ENCODE measurements at places on chromosomes 6 and 20.

DNA sequence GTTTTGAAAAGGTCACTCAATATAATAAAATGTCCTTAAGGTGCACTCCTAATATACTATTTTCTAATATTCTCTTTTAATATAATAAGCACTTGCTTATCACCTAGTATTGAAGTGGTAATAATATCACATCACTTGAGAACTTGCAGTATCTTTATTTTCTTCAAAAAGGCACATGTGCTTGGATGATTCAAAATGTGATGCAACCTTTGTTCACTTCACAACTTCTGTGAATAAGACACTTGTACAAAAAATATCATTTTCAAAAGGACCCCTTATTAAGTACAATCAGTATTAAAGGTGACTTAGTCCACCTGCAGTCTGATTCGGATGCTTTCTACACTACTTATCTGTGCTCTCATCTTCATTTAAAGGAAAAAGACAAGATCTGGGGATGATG is 3.4 kb downstream of the PRELID3B start:
- no peak for DNase-seq

- DNase-seq = no peak
Observed at GRCh38 chr6:125869427-125869826, 78.7 kb downstream of the NCOA7 start.

DNA sequence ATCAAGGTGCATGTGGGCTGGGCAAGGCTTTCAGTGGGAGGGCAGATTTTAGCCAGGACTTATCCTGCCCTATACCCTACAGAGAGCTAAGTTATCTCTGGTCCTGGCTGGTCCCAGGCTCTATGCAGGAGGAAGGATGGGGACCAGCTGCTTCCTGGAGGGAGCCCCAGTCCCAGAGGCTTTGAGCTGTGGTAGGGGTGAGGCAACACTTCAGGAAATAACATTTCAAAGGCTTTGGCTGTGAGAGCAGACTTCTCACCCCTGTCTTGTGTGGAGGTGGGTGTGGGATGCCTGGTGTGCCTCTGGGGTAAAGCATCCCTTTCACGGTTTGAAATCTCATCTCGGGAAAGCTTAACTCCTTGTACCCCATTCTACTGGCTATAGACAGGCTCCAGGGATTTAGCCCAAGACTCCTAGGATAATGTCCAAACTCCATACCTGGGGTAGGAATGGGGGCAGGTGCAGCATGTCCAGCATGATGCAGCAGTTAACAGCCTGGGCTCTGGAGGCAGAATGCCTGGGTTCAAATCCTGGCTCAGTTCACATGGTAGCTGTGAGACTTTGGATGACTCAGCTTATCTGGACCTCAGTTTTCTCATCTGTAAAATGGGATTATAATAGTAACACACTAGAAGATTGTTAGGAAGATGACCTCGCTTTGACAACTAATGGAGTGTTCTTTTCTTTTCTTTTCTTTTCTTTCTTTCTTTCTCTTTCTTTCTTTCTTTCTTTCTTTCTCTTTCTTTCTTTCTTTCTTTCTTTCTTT is 27.5 kb upstream of the SIRPA start:
- no peak for DNase-seq

GRCh38 chr20:24370911-24371695 is 98.3 kb upstream of the SYNDIG1 start:
- no peak for DNase-seq

DNA sequence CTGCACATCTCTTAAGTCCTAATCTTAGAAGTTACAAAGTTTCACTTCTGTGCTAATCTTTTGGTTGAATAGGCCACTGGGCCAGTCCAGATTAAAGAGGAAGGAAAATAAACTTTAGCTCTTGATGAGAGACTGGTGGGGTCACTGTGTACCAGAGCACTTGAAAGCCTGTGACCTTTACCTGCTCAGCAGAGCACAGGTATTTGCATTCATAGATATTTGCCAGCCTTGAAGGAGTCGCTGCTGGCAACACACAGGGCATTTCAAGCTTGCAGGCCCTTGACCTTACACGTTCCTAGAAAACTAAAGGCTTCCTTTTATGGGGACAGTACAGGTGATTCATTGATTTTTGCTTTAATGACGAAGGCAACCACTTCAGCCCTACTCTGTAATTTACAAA is 108.4 kb upstream of the SLC22A23 start:
- DNase-seq = no peak

DNA sequence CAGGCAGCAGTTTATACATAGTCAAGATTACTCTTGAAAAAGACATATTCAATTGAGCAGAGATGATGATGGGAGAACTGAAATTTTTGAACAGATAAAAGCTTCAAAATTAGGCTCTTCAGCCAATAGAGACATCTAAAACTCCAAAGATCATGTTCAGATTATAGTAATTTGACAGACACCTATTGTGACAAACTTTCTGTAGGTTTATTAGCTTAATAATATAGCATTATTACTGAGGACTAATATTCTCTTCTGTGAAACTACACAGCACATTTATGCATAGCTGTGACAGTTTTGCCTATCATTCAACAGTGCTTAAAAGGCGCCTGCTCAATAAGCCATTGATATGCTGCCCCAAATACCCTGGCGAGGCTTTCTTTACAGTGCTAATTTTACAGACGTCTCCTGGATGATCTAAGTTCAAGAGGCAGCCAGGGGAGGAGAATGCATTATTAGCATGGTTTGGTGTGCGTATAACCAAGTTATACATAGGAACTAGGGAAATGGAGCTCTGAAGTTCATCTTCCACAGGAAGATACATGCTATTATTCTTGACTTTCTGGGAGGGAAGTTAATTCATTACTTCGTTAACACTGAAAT is 21.5 kb downstream of the PLAGL1 start:
- DNase-seq = no peak

Measured in head of caudate nucleus (tissue), 42 donors.